Stimulated activated CD4-positive, alpha-beta T cell treated with anti-CD3 and anti-CD28 coated beads, Interleukin-1b, Interleukin-23, amount 100 ng/mL, for 48 hours (primary cell): ENCODE measurements at places on chromosomes 2 and 18.

GRCh38 chr2:109168086-109168485, 39.1 kb downstream of the SH3RF3 start:
- DNase-seq: no peak

DNA sequence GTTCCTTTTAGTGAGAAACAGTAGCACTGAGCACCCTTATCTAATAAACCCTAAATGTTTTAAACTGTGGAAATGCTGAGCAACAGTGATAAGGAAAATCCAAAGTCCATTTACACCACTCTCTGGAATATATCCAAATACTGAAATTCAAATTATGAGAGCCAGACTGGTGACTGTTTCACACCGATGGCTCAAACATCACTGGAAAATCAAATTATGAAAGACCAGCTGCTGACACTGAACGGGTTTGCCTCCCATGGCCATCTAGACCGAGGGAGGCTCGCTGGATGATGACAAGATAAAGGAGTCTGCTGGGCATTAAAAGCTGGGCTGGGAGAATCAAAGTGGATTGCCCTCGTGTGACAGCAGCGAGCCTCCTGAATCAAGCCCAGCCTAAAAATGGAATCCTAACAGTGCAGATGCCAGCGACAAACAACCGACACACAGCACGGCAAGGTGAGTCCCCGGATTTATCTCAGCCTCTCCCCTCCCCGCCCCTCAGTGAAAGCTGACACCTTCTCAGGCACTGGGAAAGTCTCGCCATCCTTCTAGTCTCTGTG, 30.3 kb downstream of the SERPINE2 start:
- DNase-seq: no peak

DNA sequence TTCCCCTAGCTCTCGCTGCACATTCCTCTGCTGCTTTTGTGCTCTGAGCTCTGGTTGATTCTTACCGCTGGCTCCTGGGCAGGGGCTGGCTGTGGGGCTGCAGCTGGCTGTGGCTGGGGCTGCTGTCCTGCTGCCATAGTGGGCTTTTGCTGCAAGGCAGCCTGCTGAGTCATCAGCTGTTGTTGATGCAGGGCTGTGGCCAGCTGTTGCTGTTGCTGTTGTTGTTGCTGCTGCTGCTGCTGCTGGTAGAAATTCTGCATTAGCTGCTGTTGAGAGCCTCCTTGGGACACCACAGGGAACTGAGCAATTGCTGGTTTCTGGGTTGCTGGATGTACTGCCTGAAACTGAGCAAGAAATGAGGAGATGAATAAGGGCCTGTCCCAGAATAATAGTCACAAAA, 77.2 kb upstream of the NFU1 start:
- DNase-seq: no peak

DNA sequence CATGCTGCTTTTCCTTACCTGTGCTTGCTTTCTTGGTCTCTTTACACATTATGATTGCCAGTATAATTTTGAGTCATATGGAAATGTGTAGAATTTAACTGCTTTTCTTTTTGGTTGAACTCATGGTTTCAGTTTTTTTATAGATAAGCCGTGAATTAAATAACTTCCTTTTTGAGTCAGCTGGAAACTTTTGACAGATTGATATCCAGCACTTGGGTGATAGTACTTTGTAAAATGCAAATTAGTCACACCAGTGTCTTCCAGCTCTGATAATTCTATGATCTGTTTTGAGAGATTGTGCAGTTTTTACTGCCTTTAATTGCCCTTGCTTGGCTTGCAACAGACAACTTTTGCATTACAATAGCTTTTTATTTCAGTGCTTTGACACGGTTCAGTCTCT, 86.4 kb downstream of the NCOA1 start:
- DNase-seq: no peak

- DNase-seq: no peak
Observed at GRCh38 chr18:8188184-8188583, 421.1 kb upstream of the RAB12 start.

DNA sequence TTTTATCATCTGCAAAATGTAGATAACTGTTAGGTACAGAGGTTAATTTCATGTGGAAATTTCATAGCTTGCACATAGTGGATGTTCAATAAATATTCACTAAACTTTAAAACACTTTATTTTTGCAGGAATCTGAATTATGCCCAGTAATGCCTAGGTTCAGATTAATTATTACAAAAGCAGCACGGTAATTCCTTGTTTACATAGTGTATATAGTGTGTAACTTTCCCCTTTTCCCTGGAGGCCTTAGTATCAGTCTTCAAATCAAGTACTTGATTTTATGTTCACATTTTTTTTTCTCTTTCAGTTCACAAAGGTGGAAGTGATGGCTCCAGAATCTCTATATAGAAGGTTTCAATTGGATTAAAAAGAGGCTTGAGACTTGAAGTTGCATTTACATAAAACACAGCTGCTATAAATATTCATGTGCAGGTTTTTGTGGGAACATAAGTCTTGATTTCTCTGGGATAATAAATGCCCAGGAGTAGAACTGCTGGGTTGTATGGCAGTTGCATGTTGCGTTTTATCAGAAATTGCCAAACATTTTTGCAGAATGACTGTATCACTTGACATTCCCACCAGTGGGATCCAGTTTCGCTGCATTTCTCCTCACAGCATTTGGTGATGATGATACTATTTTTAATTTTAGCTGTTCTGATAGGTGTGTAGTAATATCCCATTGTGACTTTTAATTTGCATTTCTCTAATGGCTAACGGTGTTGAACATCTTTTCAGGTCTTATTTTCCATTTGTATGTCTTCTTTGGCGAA, 27.6 kb upstream of the LGALSL start:
- no peak for DNase-seq
